ENCODE measurements at places on chromosomes 5 and 9.

DNA sequence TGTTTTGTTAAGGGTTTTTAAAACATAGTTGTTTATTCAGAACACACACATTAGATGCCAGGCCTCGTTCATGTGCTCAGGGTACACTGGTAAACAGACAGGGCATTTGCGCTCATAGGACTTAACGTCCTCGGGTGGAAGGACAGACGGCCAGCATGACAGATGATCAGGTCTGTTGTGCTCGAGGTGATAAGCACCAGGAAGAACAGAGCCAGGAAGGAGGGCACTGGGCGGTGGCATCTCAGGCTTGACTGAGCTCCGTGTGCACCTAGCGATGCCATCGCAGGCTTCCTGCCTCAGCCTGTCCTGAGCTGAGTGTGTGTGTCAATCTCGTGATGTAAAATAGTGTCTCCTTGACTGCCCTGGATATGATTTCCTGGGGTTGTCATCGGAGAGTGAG lies 96.5 kb downstream of the EHMT1 start:
- DNase-seq = no peak

GRCh38 chr5:13081116-13081515 lies 863.4 kb downstream of the DNAH5 start:
- DNase-seq = no peak

DNA sequence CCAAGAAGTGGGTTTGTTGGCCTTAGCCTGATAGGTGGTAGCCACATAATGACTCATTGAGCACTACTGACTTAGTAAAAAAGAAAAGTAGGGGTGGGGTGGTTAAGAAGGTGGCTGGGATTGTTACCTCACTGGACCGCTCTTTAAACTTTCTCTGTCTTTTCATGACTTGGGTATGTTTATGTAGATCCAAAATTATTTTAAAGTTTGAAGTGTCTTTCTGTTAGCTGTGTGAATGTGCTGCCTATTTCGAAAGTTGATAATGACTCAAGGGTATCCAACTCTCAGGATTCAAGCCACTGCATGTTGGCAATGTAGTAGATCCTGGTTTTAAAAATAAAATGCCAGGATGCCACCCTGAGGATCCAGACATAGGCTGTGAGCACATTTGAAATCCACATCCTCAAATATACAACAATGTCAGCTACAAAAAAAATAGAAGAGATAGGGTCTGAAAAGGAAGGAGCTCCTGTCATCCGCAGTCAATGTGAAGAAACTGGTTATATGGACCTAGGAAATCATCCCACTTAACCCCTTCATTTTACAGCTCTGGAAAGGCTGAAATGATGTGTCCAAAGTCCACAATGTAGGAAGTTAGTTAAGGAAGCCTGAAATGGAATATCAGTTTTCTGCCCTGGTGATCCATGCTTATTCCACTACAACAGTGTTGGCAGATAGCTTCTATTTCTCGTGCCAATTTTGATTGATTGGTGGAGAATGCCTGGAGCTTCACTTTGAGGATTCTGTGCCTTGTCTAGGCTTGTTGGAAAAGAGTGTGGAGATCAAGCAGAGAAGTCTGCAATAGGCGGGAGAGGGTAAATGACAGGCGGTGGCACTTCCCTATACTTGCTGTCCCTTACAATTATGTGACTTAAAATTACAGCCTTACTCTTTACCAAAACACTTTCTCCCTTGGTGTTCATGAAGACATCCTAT lies 23.4 kb downstream of the ZNF462 start:
- DNase-seq = no peak

DNA sequence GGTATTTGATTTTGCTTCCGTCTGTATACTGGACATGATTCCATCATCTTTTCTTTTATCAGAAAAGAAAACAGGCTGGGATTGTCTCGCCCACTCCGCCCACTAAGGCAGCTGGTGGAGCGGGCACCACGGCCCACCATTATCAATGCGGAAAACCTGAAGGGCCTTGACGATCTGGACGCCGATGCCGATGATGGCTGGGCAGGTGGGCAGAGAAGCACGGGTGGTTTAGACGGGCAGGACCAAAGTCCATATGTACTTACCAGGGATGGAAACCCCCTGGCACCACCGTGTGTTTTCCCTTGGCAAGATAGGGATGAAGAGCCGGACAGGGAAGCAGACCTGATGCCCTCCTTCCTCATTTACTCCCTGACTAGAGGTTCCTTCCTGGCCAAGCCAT lies 53.7 kb downstream of the PRRC2B start:
- DNase-seq = no peak

DNA sequence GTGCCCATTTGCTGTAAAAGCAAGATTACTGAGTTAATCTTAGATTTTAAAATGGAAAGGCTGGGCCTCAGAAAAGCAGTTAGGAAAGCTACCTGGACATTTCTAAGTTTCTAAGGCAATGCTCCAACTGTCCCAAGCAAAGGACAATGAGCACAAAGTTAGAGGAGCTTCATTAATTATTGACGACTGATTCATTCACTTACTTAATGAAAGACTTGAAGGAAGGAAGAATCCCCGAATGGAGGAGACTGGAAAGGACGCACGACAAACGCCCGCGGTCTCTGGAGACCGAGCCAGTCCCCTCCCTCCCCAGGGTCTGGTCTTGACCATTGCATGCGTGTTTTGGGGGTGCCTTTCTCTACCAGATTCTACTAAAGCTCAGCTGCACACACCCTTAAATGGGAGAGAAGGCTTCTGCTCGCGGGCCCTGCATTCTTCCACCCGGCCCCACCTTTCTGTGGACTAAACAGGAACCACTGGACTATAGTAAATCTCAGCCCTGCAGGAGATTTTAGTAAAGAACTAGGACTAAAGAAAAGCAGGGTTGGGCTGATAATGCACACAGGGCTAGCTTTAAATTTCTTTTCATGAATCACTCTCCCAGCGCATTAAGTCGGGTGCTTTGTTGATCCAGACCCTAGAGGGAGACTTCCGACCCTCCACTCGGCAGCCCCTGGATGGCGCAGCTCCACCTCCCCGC lies 44.8 kb downstream of the CTSL start:
- no peak for DNase-seq

DNA sequence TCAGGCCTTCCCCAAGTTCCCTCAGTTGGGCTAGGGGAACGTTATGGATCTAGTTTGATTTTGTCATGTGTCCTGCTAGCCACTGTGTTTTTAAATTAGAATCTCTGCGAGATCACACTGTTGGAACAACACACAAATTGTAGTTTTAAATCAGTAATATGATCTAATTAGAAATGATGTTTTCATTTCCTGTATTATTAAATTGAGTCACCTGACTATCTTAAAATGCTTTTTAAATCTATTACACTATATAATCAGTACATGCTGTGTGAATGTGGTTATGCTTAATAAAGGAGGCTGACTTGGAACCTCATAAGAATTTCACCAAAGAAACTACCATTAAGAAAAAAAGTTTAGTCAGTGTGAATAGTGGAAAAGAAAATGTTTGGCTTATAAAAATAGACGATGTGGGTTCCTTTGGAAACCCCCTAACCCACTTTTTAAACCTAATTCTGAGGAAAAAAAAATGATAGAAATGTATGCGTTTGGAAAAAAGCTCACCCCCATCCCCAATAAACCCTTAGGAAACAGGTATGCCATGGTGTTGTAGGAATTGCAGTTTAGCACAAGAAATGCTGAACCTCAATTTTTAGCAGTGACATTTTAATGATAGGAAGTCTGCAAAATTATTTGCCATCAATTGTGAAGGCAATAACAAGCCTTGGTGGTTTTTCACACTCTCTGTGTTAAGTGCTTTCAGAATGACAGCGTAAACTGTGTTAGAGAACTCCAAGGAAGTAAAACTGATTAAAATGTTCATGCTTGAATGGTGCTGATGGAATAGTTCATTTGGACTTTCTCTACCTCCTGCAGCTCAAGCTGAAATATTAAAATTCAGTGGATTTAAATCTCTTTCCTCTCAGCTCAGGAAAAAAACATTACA lies 59.0 kb downstream of the TLE4 start:
- DNase-seq = no peak

DNA sequence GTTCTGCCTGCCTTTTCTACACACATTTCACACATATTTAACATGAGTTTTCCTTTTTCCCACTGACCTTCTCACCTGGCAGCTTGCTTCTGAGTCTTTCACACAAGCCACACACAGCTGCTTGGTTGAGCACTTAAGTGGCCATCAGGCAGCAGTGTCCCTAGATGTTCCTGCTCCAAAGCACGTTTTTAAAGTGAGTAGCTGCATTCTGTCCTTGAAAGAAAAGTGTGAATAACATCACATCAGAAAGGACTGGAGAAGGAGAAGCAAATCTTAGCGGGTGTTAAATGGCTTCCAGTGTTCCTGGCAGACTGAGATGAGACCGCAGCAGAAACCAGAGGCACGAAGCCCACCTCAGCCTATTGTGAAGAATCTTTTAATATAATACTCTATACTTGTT lies 209.2 kb upstream of the IRX4 start:
- DNase-seq = no peak

DNA sequence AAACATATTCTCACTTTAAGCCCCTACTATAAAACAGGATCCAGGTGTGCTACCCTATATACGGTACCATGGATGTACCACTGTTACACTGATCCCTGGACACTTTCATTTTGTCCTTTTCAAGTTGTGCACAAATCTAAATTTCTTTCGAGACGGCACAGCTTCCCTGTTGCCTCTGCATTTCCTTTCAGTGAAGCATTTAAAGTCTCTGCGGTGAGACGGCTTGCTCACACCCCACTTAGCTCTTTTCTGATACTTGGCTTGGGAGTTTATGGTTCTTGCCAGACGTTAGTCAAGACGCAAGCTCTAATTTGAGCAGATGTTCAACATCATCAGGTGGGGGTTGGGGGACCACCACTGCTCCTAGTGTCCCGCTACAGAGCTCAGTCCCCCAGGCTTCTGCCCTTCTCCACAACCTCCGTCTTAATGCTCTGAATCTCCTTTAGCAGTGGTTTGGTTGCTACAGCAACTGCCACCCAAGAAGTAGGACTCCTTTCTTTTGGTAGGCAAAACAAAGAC lies 15.8 kb downstream of the F2RL2 start:
- DNase-seq = no peak
